Activated CD4-positive, alpha-beta T cell treated with anti-CD3 and anti-CD28 coated beads for 36 hours (primary cell): ENCODE measurements at places on chromosomes 13 and 19. TPM values are rescaled to one million over a fixed set of nuclear protein-coding genes. Genes with fewer than 3 reads are reported as not detected.

SIGLEC9 gene
- 0.49 TPM for total RNA-seq

NLRP5 gene
- total RNA-seq = not detected

PLPPR3 gene
- total RNA-seq = not detected

C19orf85 gene
- total RNA-seq = not detected

CERS1 gene
- total RNA-seq = 0.16 TPM

OR7A5 gene
- total RNA-seq = not detected

KLK12 gene
- total RNA-seq = not detected

NXNL1 gene
- total RNA-seq = not detected

CACNG7 gene
- not detected for total RNA-seq

ATXN8OS gene
- not detected for total RNA-seq

INSL3 gene
- total RNA-seq = 6.9 TPM

PLIN4 gene
- total RNA-seq = not detected

ARHGAP33 gene
- total RNA-seq = 27.8 TPM

CFAP97D2 gene
- not detected for total RNA-seq

DENND1C gene
- 49.5 TPM for total RNA-seq

CYP2S1 gene
- 0.84 TPM for total RNA-seq

PCP2 gene
- 1.7 TPM for total RNA-seq

SH2D3A gene
- 23.2 TPM for total RNA-seq

KIR2DL3 gene
- not detected for total RNA-seq

PRRG2 gene
- 0.81 TPM for total RNA-seq

CUL4A gene
- 81.7 TPM for total RNA-seq

ZNF728 gene
- not detected for total RNA-seq

ATP4A gene
- not detected for total RNA-seq

F10 gene
- not detected for total RNA-seq

SIGLEC12 gene
- total RNA-seq = 1.9 TPM

WASF3 gene
- 0.37 TPM for total RNA-seq

PODNL1 gene
- total RNA-seq = 0.25 TPM

C13orf42 gene
- total RNA-seq = not detected

PLVAP gene
- total RNA-seq = not detected

SMAD9 gene
- 0.18 TPM for total RNA-seq

CDC42EP5 gene
- 0.55 TPM for total RNA-seq

POLD1 gene
- 220 TPM for total RNA-seq

RYR1 gene
- 3.1 TPM for total RNA-seq

POLR1G gene
- total RNA-seq = 15.8 TPM

SHISA7 gene
- not detected for total RNA-seq

IGFL2 gene
- total RNA-seq = not detected

CEACAM16 gene
- total RNA-seq = not detected
